ENCODE measurements at places on chromosomes 5 and 9. TPM values are rescaled to one million over a fixed set of nuclear protein-coding genes. Genes with fewer than 3 reads are reported as not detected.

- no peak for DNase-seq
Observed at GRCh38 chr5:106966686-106967315, 703.9 kb downstream of the EFNA5 start.

DNA sequence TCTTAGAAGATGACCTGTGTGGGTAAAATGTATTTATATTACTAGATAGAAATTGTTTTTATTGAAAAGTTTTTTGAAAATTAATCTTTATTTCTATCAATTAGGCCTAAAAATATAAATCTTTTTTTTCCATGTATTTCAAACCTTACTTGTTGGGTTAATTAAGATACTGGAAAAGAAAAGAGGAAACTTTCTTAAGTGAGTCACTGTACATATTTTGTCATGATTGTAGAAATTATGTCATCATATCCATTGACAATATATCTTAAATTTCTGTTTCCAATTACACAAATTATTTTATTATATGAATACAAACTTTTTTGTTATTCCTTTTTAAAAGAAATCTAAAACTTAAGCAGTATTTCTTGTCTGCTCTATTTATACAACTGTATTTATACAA lies 53.1 kb downstream of the RETREG1 start:
- no peak for DNase-seq

DNA sequence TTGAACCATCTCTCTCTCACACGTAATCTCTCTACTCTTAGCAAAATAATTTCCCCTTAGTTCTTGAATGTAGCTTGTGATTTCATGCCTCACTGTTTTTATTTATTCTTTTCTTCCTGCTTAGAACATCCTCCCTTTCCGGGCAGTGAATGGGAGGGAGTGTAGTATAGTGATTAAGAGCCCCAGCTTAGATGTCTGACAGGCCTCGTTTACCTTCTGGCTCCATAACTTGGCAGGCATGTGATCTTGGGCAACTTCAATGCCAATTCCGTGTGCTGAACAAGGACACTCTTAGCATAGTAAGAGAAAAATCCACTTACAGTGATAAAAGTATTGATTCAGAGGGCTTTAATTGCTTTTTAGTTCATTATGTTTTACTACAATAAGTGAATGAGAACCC lies 96.3 kb upstream of the TNPO1 start:
- DNase-seq: no peak

- peak; percentile 79 for DNase-seq
Observed at GRCh38 chr5:168047669-168048111, 243.8 kb upstream of the WWC1 start.

- DNase-seq: no peak
Observed at GRCh38 chr9:86485359-86485758, 131.1 kb upstream of the TUT7 start.

DNA sequence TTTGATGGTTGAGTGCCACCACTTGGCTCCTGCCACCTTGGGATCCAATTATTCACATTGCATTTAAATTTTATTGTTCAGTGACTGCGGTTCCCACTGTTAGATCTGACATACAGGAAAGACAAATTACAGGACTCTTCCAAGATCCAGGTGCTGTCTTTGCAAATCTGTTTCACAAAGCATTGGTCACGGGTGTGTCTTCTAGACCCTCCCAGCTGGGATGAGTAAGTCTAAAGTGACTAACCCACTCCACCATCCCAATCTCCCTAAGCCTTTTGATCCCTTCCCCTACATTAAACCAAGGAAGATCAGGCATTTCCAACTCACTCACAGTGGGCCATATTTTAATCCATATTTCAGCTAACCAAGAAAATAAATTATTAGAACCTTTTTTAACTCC lies 1016.3 kb upstream of the CTNND2 start:
- no peak for DNase-seq

DNA sequence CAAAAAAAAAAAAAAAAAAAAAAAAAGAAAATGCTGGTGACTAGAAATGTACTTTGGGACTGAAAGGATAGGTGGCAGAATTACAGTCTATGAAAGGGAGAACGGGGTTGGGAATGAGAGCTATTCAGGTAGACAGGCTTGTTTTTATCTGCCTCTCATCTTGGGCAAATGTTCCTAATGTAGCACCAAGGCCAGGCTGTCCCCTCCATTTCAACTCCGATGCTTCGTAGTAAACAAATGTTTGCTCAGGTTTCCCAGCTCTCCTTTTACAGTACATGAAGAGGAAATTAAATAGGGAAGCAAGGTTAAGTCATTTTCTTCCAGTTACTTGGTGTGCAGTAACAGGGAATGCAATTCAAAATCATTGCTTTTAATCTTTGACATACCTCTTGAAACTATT lies 4.4 kb upstream of the BASP1 start:
- no peak for DNase-seq

- DNase-seq: peak; percentile 76
Observed at GRCh38 chr5:62460578-62460983, 48.0 kb downstream of the IPO11 start.

- no peak for DNase-seq
Observed at GRCh38 chr9:83699615-83700014, 8.1 kb downstream of the UBQLN1 start.

- DNase-seq: peak; percentile 50
Observed at GRCh38 chr9:86667307-86667706, 280.0 kb downstream of the GAS1 start.

GRCh38 chr5:95704150-95704549 lies 21.4 kb upstream of the SPATA9 start:
- no peak for DNase-seq

- DNase-seq: no peak
Observed at GRCh38 chr5:170773024-170773985, 10.2 kb upstream of the GABRP start.

DNA sequence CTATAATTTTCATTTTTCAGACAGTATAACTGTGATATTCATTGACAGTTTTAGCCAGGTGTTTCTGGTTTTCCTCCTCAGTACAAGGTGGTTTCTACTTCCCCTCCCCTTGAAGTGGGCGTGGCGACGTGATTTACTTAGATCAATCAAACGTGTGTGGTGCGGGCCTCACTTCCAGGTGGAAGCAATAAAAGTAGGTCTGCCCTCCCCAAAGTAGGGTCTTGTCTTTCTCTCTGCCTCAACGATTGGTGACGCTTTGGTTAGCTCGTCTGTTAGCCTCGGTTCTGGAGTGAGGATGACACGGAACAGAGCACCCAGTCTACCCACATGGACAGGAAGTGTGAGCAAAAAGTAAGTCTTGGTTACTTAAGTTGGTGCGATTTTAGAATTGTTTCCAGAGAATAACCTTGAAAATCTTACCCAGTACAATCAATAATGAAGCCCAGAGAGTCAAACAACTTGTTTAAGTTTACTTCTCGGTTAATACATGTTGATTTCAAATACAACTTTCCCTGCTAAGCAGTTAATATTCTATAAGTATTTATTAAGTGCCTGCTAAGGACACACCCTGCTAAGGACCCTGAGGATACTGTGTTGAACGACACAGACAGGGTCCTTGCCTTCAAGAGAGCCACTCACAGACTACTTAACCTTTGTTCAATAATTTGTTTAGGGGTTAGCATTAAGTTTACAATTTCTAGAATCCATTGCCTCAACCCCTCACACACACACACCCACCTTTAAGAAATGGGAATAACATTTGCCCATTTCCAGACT lies 48.4 kb downstream of the COX7C start:
- no peak for DNase-seq

DNA sequence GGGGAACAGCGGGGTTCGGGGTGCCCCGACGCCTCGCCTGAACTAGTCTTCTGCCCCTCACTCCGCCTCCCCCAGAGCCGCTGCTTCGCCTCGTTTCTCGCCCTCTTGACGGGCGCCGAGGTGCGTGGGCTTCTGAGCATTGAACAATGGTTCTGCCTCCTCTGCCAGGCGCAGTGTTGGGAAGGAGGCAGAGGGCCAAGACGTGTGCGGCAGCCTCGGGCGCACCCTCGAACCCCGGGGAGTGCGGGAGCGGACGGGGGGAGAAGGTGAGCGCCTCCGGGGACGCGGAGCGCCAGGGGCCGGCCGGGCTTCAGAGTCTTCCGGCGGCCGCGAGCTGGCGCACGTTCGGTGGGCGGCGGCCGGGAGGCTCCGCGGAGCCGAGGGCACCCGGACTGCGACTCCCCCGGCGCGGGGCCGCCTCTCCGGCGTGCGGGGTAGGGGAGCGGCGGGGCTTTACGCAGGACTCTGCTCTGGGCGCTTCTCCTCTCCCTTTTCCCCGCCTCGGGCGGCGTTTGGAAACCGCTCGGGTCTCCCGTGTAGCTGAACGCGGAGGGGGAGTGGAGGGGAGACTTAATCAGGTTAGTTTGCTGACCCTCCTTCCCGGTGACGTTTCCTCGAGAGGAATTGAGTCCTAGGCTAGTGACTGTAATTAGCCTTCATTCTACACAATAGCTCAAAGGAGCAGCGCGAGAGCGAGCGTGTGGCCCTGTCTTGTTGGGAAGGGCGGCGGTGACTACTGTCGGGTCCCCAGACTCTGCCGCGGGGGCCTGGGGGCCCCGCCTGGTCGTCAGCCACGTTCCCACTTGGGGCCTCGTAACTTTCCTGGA lies 1.1 kb downstream of the VLDLR start:
- DNase-seq: peak; percentile 20

DNA sequence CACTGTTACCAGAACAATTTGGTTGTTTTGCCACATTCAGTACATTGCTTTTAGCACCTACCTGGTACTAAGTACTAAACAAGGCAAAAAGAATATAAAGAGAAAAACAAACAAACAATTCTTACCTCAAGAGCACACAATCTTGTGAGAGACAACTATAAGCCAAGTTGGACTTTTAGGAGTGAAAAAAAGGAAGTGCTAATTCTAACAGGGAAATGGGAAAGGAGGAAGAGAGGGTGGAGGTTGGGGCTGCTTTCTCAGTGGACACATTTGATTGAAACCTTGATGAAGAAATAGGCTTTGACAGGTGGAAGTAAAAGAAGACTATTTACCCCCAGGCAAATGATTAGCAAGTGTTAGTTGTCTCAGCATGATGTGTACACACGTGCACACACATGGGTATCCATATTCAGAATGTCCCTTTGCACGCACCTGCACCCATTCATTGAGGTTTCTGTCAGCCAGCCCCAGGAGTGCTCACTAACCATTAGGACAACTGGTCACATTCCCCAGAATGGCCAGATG lies 302.6 kb downstream of the ACTL7B start:
- DNase-seq: no peak

DNA sequence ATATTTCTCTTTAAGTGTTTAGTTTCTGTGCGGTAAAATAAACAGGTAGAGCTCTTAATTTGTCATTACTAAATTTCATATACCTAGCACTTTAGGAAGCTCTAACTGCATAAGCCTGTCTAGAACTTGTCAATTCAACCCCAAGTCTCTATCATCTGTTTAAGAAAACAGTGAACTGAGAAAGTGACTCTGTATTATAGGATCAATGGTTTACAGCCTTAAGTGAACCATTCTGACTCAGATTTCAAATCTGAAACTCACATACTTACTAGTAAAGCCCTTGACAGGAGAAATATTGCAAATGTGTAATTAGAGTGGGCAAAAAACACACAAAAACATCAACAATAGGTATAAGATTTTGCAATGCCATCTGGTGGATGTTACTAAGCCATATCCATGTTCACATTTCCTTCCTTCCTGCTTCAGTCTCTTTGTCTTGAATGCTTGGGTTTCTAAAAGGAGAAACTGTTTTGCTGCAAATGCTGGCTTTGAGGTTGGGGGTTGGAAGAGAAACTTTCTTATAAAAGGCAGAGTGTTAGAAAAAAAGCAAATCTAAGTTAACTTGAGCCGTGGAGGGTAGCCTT lies 101.8 kb downstream of the DOCK8 start:
- DNase-seq: no peak

DNA sequence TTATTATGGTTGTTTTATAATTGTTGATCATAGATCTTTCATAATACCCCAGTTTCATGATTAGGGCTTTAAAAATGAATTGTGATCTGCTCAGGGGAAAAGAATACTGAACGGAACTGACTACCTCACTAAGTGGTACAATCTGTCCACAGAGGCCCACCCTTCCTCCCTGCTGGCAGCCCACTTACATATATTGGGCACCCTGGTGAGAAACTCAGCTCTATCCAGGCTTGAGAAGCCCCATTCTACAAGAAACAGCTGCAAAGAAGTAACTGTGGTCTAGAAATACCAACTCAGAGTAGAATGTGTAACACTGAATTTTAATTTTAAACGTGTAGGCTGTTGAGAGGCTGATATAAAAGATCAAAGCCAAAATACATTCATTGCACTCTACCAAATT lies 46.9 kb downstream of the TSSK1B start:
- DNase-seq: peak; percentile 52

CER1 gene
- 28.8 TPM for total RNA-seq

SPINK7 gene
- not detected for total RNA-seq

MAP3K1 gene
- total RNA-seq: 6.3 TPM

ADAMTSL2 gene
- 0.06 TPM for total RNA-seq

ANKDD1B gene
- total RNA-seq: not detected

F12 gene
- 0.81 TPM for total RNA-seq

FAM153A gene
- not detected for total RNA-seq

SLC23A1 gene
- total RNA-seq: not detected

PCDHA9 gene
- total RNA-seq: 0.37 TPM

PCDHB6 gene
- total RNA-seq: 9.1 TPM

NRARP gene
- total RNA-seq: 7.4 TPM
